ENCODE measurements at places on chromosomes 1 and 21. TPM values are rescaled to one million over a fixed set of nuclear protein-coding genes. Genes with fewer than 3 reads are reported as not detected.

The CAPN8 gene
- 87.9 TPM for total RNA-seq

The RIPK4 gene
- total RNA-seq: 10.5 TPM

The SLC44A3 gene
- total RNA-seq: 14.1 TPM

The ANKRD35 gene
- 1.4 TPM for total RNA-seq

The REG4 gene
- total RNA-seq: not detected

The UBE2U gene
- not detected for total RNA-seq

The SPATA46 gene
- total RNA-seq: not detected

The OSCP1 gene
- total RNA-seq: 9.3 TPM

The TRPM2 gene
- total RNA-seq: 11.0 TPM

The GNG4 gene
- total RNA-seq: not detected

DNA sequence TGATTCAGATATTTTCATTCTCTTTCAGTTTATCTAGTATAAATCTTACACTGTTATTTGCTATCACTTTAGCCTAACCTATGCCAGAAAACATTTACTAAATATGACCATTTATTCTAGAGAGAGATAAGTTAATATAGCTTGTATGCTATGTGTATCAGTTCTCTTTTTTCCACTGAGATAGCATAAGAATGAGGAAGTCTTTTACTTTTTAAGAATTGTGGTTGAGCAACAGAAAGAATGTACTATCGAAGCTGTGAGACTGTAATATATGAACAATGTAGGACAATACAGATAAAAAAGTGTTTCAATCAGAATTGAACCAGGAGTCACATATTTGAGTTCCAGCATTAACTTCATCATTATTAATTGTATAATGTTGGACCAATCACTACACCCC is 479.9 kb upstream of the PLXNA2 start:
- no peak for DNase-seq

DNA sequence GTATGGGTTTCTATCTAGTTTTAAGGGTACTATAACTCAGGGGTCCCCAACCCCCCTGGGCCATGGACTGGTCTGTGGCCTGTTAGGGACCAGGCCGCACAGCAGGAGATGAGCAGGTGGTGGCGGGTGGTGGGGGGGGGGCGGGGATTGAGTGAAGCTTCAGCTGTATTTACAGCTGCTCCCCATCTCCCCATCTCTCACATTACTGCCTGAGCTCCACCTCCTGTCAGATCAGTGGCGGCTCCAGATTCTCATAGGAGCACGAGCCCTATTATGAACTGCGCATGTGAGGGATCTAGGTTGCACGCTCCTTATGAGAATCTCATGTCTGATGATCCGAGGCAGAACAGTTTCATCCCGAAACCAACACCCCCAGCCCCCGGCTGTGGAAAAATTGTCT is 95.1 kb upstream of the SLC45A1 start:
- no peak for DNase-seq

GRCh38 chr1:23500466-23500865 is 16.5 kb upstream of the ASAP3 start:
- DNase-seq: no peak

GRCh38 chr1:67795179-67795912 is 37.9 kb downstream of the GNG12 start:
- DNase-seq: no peak

- DNase-seq: no peak
Measured at GRCh38 chr1:231571904-231572303, 43.4 kb downstream of the TSNAX start.

DNA sequence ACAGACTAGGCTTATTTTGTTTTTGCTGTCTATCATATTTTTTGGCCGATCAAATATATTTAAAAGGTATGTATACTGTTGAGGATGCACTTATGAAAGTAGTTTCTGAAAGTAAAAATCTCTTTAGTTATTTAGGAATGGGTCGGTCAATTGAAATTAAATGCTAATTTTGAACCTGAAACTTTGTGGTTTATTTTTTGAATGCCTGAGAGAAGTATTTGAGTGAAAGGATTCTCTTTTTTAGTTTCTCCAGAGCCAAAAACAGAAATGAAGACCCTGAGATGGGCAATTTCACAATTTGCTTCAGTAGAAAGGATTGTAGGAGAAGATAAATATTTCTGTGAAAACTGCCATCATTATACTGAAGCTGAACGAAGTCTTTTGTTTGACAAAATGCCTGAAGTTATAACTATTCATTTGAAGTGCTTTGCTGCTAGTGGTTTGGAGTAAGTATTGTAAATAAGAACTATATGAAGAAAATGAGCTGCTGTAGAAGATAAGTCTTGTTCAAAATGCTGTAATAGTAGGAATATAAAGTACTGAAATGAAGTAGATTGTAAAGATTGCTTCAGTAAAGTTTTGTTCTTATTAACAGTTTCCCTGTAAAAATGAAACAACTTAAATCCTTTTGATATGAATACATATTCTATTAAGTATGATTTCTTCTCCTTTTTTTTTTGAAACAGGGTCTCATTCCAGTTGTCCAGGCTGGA is 11.5 kb downstream of the USP1 start:
- no peak for DNase-seq

DNA sequence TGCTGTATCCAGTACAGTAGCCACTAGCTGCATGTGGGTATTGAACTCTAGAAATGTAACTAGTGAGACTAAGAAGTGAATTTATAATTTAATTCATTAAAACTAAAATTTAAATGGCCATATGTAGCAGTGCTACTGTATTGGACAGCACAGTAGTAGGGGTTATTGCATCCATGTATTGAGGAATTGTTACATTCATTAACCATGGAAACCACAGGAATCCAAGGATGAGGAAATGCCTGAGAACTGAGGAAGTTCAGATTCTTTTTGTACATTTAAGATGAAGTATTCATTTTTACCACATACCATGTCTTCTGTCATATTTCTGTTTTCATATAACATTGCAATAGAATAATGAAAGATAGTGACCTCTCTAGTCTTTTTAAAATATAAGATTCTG is 2.6 kb downstream of the MTF2 start:
- DNase-seq: no peak

- DNase-seq: peak; percentile 82
Measured at GRCh38 chr1:159921700-159922504, 3.4 kb downstream of the TAGLN2 start.

- no peak for DNase-seq
Measured at GRCh38 chr1:193348091-193348768, 161.8 kb upstream of the B3GALT2 start.

DNA sequence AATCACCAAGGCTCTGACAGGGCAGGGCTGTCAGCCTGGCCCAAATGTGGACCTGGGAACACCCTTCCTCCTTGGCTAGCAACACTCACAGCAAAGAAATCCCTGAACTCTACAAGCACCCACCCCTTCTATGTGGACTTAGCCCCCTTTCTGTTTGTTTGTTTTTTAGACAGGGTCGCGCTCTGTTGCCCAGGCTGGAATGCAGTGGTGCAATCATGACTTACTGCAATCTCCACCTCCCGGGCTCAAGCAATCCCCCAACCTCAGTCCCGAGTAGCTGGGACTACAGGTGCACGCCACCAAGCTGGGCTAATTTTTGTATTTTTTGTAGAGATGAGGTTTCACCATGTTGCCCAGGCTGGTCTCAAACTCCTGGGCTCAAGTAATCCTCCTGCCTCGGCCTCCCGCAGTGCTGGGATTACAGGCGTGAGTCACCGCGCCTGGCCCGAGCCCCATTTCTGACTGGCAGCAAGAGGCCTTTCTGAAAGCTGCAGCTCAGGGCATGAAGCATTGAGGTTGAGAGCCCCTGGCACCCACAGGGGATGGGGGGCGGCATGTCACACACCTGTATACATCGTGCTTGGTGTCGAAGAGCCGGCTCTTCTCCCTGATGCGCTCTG is 16.2 kb downstream of the RIPK4 start:
- no peak for DNase-seq

DNA sequence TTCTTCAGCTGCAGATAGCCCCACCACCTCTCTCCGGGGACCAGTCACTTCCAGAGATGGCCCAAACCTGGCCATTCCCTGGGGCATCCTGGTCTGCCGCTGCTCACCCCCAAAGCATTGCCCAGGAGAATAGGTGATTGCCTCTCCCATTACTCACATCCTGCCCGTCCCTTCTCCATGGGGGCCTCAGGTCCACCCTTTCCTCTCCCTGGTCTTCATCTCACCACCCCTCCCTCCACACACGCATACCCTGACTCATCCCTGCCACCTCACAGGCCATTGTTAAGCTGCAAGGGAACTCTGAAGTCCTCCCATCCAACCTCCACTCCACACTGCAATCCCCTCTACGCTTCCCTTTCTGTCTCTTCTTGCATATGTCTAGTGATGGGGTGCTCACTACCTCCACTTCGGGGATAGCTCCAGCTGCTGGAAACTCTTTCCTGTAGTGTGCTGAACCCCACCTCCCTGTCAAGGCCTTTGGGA is at the start of gene PLEKHG5:
Gene PLEKHG5 (minus strand): TSS at position 188 of the 483 bp plus-strand sequence. CDS start 14,096 bp downstream, outside the sequence.
- no peak for DNase-seq

GRCh38 chr1:15125101-15125745 is 28.3 kb upstream of the TMEM51 start:
- no peak for DNase-seq
